ENCODE measurements at places on chromosomes 6 and 20.

DNA sequence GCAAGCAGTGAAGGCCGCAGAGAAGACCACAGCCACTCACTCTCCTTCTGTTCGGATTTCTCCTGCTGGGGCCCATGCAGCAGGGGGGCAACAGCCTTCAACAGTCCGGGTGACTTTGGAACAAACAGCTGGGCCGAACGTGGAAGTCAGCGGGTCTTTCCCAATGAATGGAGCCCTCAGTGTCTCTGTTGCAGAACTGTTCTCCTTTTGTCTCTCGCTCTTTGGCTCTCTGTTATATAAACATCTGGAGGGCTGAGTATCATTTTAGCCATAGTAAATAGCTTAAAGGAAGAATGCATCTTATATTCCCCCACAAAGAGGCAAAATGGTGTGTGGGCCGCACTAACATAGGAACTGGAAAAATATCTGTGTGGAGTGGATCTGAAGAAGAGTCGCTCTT lies 136.7 kb upstream of the RALGAPA2 start:
- DNase-seq, result no peak

- DNase-seq, result no peak
Observed at GRCh38 chr6:1409774-1410465, 20.5 kb downstream of the FOXF2 start.

DNA sequence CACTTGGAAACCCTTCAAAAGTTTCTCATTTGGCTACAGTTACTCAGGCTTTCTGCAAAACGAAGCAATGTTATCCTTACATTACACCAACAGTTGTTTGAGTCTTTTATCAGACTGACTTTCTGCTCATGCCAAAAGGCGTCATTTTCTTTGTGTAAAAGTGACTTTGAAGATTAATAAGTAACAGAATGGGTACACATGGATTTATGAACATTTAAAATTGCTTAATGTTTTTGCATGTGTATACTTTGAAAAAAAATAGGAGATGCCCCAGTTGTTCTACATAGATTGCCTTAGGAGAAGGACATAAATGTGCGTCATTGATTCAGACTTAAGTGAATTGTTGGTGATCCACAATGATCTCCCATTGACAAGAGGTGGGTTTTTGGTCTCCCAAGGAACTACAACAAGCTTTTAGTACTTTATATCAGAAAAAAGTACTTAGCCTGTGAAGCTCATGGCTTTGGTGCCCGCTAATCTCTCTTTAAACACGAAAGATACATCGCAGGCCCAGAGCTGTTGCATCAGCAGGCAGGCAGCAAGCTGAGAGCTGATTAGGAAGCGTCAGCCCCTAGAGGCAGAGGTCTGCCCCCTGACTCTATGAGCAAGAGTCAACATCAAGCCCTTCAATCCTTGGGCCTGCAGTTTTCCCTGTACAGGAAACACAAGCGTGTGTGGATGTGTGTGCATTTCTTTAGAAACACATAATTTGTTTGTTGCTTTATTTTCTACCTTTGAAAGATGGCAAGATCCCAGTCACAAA lies 45.9 kb downstream of the SLC22A3 start:
- DNase-seq, result no peak

GRCh38 chr6:63452125-63452524 lies 120.2 kb upstream of the LOC128125822 start:
- no peak for DNase-seq

GRCh38 chr6:126781582-126781981 lies 336.9 kb upstream of the RSPO3 start:
- no peak for DNase-seq

GRCh38 chr20:60403105-60403741 lies 445.0 kb downstream of the CDH26 start:
- no peak for DNase-seq

- DNase-seq, result no peak
Observed at GRCh38 chr6:104186831-104187230, 672.9 kb downstream of the HACE1 start.

DNA sequence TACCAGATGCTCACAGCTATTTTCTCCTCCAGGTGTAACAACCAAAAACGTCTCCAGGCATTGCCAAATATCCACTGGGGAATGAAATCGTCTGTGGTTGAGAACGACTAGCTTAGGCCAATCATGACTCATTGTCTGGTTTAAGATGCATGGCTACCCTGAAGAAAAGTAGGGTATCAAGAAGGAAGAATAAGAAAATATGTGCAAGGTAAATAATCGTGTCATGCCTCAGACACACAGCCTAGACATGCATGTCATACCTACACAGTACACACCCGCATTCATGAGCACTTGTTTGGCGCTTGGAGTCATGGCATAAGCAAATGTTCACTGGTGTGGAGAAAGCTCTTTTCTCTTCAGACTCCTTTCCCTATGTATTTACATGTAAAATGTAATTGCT lies 745.7 kb downstream of the MAFB start:
- DNase-seq, result no peak

- no peak for DNase-seq
Observed at GRCh38 chr6:44067173-44068139, 59.8 kb downstream of the MRPL14 start.

GRCh38 chr6:38957426-38957825 lies 91.2 kb upstream of the GLP1R start:
- no peak for DNase-seq

- DNase-seq, result no peak
Observed at GRCh38 chr20:61771805-61772350, 293.8 kb downstream of the TAF4 start.

GRCh38 chr6:3326184-3326971 lies 67.6 kb downstream of the PSMG4 start:
- no peak for DNase-seq

DNA sequence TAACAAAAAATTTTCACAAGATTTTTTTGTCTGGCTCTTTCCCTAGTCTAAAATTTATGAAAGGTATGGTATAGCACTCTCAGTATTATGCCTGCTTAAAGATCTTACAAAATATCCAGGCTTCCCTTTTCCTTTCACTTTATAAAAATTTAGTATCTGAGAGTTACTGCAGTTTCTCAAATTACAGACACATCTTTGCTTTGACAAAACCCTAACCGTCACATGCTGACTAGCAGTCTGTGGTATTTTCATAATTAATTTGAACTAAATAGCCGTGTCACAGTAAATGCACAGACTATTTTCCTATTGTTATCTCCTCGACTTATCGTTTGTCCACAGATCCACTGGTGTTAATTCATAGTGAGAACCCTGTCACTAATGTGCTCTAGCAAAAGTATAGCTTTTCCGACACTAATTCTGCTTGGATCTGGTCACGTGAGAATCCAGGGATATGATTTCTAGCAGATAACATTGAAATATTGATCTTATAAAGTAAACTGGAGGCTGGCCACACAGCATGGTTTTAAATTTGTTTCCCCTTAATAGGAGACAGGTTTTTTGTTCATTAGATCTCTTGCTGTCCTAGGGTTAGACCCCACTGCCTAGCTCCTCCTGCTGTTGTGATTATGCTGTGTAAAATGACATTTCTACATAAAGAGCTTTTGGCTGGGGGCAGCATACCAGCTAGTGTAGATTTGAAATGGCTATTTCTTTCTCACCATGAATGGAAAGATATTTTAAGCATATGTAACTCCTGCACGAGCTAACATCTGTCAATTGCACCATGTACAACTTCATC lies 340.6 kb upstream of the SASH1 start:
- no peak for DNase-seq
